Upper lobe of right lung (tissue), 1 donor: ENCODE measurements at places on chromosomes 2 and 18. TPM values are rescaled to one million over a fixed set of nuclear protein-coding genes. Genes with fewer than 3 reads are reported as not detected.

The NFATC1 gene
- 16.6 TPM for total RNA-seq

The SNORC gene
- total RNA-seq, result 0.96 TPM

GRCh38 chr2:28552045-28552823 lies 56.4 kb downstream of the PLB1 start:
- no peaks in the 10 kb centered on the region for H3K4me1 ChIP-seq
- H3K36me3 ChIP-seq, result no peaks in the 10 kb centered on the region
- no peak overlapping the region for H3K27ac ChIP-seq
- no peaks in the 10 kb centered on the region for H3K27me3 ChIP-seq
- DNase-seq, result no peak
- H3K4me3 ChIP-seq, result no peak overlapping the region

DNA sequence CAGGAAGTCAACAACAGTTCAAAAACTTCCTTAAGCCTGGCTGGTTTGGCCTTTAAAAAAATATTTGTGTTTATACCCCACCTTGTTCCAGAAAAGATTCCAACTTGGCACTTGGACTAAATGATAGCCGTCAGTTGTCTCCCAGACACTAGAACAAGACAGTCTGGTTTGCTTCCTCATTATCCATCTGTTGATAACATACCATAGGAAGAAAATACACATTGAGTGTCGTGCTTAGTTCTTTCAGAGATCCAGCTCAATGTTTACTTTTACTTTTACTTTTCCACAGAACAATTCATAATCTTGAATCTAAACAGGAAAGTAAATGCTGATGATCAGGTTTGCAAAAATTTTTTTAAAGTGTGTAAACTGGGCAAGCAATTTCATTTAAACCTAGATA lies 2.4 kb upstream of the VPS54 start:
- H3K27me3 ChIP-seq, result no peaks in the 10 kb centered on the region
- peaks cover 16% of the 10 kb centered on the region for H3K4me1 ChIP-seq
- DNase-seq, result no peak
- no peaks in the 10 kb centered on the region for H3K36me3 ChIP-seq

- H3K4me1 ChIP-seq, result no peaks in the 10 kb centered on the region
- H3K27ac ChIP-seq, result no peak overlapping the region
- DNase-seq, result no peak
- no peak overlapping the region for H3K4me3 ChIP-seq
- H3K36me3 ChIP-seq, result no peaks in the 10 kb centered on the region
Measured at GRCh38 chr2:36214691-36215090, 140.9 kb upstream of the CRIM1 start.
